ENCODE measurements at places on chromosomes 12 and 14.

GRCh38 chr12:56150563-56150962, 1.8 kb upstream of the MYL6B start:
- no peak for DNase-seq

GRCh38 chr12:63276537-63277365, 125.8 kb upstream of the AVPR1A start:
- DNase-seq: no peak

- DNase-seq: peak; percentile 23
These were observed 457 bp downstream of the SOCS2 start for GRCh38 chr12:93572712-93573551.

DNA sequence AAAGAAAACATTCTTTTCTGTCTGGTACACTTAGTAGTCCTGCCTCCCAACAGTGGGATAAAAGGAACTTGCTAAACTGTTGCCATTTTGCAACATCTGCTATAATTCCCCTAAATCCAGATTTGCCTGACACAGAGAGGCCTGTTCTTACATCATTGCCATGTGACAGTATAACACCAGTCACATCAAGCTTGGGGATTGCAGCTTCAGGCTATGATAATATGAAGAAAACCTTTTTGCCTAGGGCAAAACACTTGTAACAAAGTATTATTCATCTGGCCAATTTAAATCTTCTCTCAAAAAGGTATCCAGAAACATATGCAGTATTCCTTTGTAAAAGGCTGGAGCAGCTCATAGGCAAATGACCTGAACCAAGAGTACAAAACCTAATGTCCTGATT, 80.9 kb upstream of the OTX2 start:
- DNase-seq: no peak

GRCh38 chr12:45721954-45722353, 7.6 kb upstream of the ARID2 start:
- no peak for DNase-seq

GRCh38 chr14:66503532-66503931, 4.4 kb upstream of the GPHN start:
- no peak for DNase-seq

GRCh38 chr14:72796935-72797334, 97.0 kb downstream of the DPF3 start:
- DNase-seq: no peak

GRCh38 chr12:98868538-98868937, 223.4 kb downstream of the APAF1 start:
- no peak for DNase-seq

- no peak for DNase-seq
These were observed 396.2 kb downstream of the CCDC91 start for GRCh38 chr12:28586481-28586880.

- DNase-seq: no peak
These were observed 57.3 kb upstream of the ELK3 start for GRCh38 chr12:96136725-96137378.

DNA sequence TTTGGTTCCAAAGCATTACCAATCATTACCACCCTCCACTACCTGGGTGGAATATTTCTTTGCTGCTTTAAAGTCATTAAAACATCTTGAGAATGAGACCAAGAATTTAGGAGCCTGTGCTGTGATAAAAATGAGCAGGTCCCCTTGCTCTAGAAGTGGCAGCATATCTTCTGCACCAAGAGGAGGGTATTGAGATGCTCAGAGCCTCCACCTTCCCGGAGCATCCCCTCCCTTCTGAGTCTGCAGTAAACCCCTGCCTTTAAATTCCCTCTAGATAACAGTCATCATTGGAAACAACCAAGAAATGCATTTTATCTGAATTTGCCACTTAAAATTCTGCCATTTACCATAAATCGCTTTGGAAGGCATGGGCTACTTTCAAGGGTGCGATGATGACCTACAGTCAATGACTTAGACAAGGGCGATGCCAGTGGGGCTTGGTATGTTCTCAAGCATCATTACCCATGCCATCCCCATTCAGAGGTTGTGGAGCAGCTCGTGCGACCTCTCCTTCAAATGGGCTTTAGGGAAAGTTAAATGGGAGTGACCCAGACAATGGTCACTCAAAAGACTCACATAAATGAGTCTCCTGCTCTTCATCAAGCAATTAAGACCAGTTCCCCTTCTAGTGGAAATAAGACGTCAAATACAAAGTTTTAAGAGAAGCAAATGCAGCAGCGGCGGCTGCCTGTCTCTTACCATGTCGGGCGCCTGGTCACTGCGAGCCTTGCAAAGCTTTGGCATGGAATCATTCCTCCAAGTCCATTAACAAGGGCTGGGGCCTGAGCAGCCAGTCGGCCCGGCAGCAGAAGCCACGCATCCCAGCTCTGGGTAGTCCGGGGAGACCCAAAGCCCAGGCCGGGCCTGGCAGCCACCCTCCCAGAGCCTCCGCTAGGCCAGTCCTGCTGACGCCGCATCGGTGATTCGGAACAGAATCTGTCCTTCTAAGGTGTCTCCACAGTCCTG, 334.5 kb downstream of the TMEM121 start:
- DNase-seq: no peak

Data from stimulated activated CD8-positive, alpha-beta memory T cell treated with anti-CD3 and anti-CD28 coated beads, Interleukin-7, amount 100 ng/mL, for 4 hours (primary cell).